Fibroblast of lung (primary cell): ENCODE measurements at places on chromosomes 5 and 9. TPM values are rescaled to one million over a fixed set of nuclear protein-coding genes. Genes with fewer than 3 reads are reported as not detected.

GKAP1 gene
- total RNA-seq: 2.6 TPM in 2 replicates

PCDHB9 gene
- 0.26 and 0.99 TPM in 2 replicates for total RNA-seq

PLAC8L1 gene
- not detected in 2 replicates for total RNA-seq

CCNJL gene
- 0.26 TPM in 1 of 2 replicates, not detected in the other for total RNA-seq

LECT2 gene
- total RNA-seq: not detected in 2 replicates

ANKRA2 gene
- 29.7 and 31.1 TPM in 2 replicates for total RNA-seq

IFNK gene
- not detected in 2 replicates for total RNA-seq

FGF10 gene
- total RNA-seq: 110 and 154 TPM in 2 replicates

PCDHB3 gene
- total RNA-seq: 0.77 and 1.7 TPM in 2 replicates

TTC33 gene
- 16.3 and 16.4 TPM in 2 replicates for total RNA-seq

GPX8 gene
- 75.5 and 84.7 TPM in 2 replicates for total RNA-seq

FBLL1 gene
- total RNA-seq: 0.66 and 3.9 TPM in 2 replicates

POU5F2 gene
- total RNA-seq: 0.51 and 0.66 TPM in 2 replicates

ADRA1B gene
- total RNA-seq: 0.26 and 0.99 TPM in 2 replicates

FANCC gene
- 7.4 and 8.9 TPM in 2 replicates for total RNA-seq

ZNG1F gene
- total RNA-seq: 3.8 and 3.9 TPM in 2 replicates

MSX2 gene
- total RNA-seq: 1.0 and 1.3 TPM in 2 replicates

TMEM250 gene
- total RNA-seq: 43.3 and 48.0 TPM in 2 replicates
